Type B pancreatic cell (in vitro differentiated cells): ENCODE measurements at places on chromosomes 5 and 9. TPM values are rescaled to one million over a fixed set of nuclear protein-coding genes. Genes with fewer than 3 reads are reported as not detected.
A peak's percentile ranks its signal among the peaks of the same experiment; 100 is the strongest.

- H3K36me3 ChIP-seq, result peaks cover 12% of the 10 kb centered on the region
- H3K4me3 ChIP-seq, result peak overlapping the region; percentile 79
- DNase-seq, result peak; percentile 75
- peaks cover 57% of the 10 kb centered on the region for H3K4me1 ChIP-seq
Measured at GRCh38 chr9:16828340-16829281, 41.9 kb downstream of the BNC2 start.

GRCh38 chr9:90307891-90308290 lies 334.7 kb downstream of the DIRAS2 start:
- H3K36me3 ChIP-seq, result no peaks in the 10 kb centered on the region
- no peak for DNase-seq
- no peaks in the 10 kb centered on the region for H3K27me3 ChIP-seq
- no peak overlapping the region for H3K4me3 ChIP-seq

- H3K4me1 ChIP-seq, result peaks cover 11% of the 10 kb centered on the region
- peaks cover 3% of the 10 kb centered on the region for H3K27me3 ChIP-seq
- H3K27ac ChIP-seq, result no peak overlapping the region
- no peak for DNase-seq
- H3K36me3 ChIP-seq, result no peaks in the 10 kb centered on the region
Measured at GRCh38 chr9:21549890-21550289, 67.8 kb upstream of the IFNE start.

DNA sequence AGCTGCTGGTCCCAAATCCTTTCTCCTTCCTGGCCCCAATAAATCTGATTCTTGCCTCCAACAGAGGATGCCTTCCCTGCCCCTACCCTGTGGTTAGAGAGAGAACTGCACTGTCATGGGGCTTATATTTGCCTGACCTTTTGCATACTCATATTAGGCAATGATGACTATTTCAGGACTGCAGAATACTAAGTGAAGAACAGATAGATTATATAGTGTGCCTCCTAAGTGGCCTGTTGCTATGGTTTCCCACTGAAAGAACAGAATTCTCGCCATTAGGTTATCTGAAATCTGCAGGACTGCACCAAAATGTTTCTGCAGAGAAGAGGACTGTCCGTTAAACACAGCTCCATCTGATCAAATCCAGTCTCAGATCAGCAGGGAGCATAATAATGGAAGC lies 87.3 kb upstream of the CCNG1 start:
- DNase-seq, result no peak
- H3K4me3 ChIP-seq, result no peak overlapping the region
- no peaks in the 10 kb centered on the region for H3K36me3 ChIP-seq
- H3K4me1 ChIP-seq, result no peaks in the 10 kb centered on the region

GRCh38 chr5:31983851-31984250 lies 190.3 kb downstream of the GOLPH3 start:
- H3K27me3 ChIP-seq, result no peaks in the 10 kb centered on the region
- H3K27ac ChIP-seq, result no peak overlapping the region
- H3K36me3 ChIP-seq, result peaks cover 4% of the 10 kb centered on the region

GRCh38 chr9:113499876-113500497 lies 36.5 kb downstream of the RGS3 start:
- H3K4me1 ChIP-seq, result peaks cover 27% of the 10 kb centered on the region
- peaks cover 3% of the 10 kb centered on the region for H3K36me3 ChIP-seq
- DNase-seq, result no peak
- no peak overlapping the region for H3K27ac ChIP-seq
- no peak overlapping the region for H3K4me3 ChIP-seq

GRCh38 chr5:73454379-73455036 lies 5.9 kb upstream of the FOXD1 start:
- no peak for DNase-seq
- no peak overlapping the region for H3K27ac ChIP-seq
- peaks cover 73% of the 10 kb centered on the region for H3K27me3 ChIP-seq
- no peaks in the 10 kb centered on the region for H3K36me3 ChIP-seq

DNA sequence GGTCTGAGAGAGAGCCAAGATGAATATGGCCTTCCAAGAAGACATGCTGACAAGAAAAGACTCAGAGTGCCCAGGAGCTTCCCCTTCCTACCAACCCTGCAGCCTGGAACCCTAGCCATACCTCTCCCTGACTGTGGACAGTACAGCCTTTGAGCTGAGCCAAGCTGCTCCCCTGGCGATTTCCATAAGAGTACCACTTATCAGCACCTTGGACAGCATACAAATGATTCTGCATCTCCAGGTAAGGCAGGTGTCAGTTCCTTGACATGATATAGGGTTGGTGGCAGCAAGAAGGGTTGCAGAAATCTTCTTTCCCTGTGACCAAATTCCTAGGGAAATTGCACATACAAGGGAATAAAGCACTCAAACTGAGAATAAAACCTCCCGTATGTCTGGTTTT lies 58.3 kb downstream of the MFAP3 start:
- peaks cover 30% of the 10 kb centered on the region for H3K27me3 ChIP-seq
- DNase-seq, result no peak
- no peaks in the 10 kb centered on the region for H3K36me3 ChIP-seq
- H3K4me1 ChIP-seq, result peaks cover 4% of the 10 kb centered on the region
- no peak overlapping the region for H3K27ac ChIP-seq

GRCh38 chr9:81473206-81473605 lies 216.1 kb downstream of the TLE1 start:
- DNase-seq, result no peak
- H3K4me1 ChIP-seq, result no peaks in the 10 kb centered on the region
- no peaks in the 10 kb centered on the region for H3K36me3 ChIP-seq

- no peak for DNase-seq
- H3K4me1 ChIP-seq, result peaks cover 22% of the 10 kb centered on the region
- no peaks in the 10 kb centered on the region for H3K36me3 ChIP-seq
- no peak overlapping the region for H3K4me3 ChIP-seq
- no peaks in the 10 kb centered on the region for H3K27me3 ChIP-seq
- H3K27ac ChIP-seq, result no peak overlapping the region
Measured at GRCh38 chr5:68033029-68033428, 182.5 kb upstream of the PIK3R1 start.

- H3K36me3 ChIP-seq, result no peaks in the 10 kb centered on the region
- no peaks in the 10 kb centered on the region for H3K27me3 ChIP-seq
- no peak for DNase-seq
- peaks cover 18% of the 10 kb centered on the region for H3K4me1 ChIP-seq
- H3K27ac ChIP-seq, result no peak overlapping the region
Measured at GRCh38 chr9:18190671-18191374, 283.1 kb upstream of the ADAMTSL1 start.

DNA sequence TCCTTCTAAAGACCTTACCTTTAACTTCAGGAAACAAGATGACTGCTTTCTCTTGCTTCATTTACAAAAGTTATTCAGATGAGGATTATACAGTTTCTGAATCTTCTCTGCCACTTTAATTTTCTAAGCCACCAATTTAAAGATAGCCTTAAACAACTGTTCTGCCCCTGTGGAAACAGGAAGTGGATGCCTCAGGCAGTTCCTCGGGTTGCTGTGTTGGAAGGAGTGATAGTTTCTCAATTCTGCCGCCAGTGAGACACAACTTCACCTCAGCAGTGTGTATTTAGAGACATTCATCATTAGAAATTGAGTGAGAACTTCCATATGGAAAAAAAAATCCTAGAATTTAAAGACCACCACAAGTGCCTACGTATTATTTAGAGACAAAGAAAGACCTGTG lies 475.1 kb upstream of the WWC1 start:
- H3K4me1 ChIP-seq, result peaks cover 54% of the 10 kb centered on the region
- no peak overlapping the region for H3K4me3 ChIP-seq
- no peak overlapping the region for H3K27ac ChIP-seq
- DNase-seq, result no peak
- H3K27me3 ChIP-seq, result peaks cover 4% of the 10 kb centered on the region

- H3K27ac ChIP-seq, result no peak overlapping the region
- no peaks in the 10 kb centered on the region for H3K27me3 ChIP-seq
- peaks cover 18% of the 10 kb centered on the region for H3K4me1 ChIP-seq
- peaks cover 4% of the 10 kb centered on the region for H3K36me3 ChIP-seq
- no peak overlapping the region for H3K4me3 ChIP-seq
- DNase-seq, result no peak
Measured at GRCh38 chr9:88373045-88373444, 15.2 kb upstream of the SPIN1 start.

- H3K27ac ChIP-seq, result peak overlapping the region; percentile 92
- H3K4me1 ChIP-seq, result peaks cover 28% of the 10 kb centered on the region
- no peak overlapping the region for H3K4me3 ChIP-seq
- no peak for DNase-seq
- H3K36me3 ChIP-seq, result no peaks in the 10 kb centered on the region
- H3K27me3 ChIP-seq, result no peaks in the 10 kb centered on the region
Measured at GRCh38 chr9:136572003-136572827, 26.4 kb upstream of the NOTCH1 start.

DNA sequence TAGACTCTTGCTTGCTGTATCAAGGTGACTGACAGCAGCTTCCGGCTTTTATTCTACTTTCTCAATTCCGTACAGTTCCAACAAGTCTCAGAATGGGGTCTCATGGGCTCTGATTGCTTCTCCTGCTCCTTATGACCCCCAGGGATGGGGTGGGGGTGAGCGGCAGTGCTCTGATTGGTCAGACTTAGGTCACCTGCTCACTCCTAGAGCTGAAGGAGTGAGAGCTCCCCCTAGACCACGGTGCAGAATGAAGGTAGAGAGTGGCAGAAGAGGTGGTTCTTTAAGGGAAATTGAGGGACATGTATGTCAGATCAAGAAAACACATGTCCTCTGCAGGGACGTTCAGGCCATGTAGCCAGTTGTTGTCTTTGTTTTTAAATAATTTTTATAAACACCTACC lies 115.2 kb downstream of the C9orf152 start:
- peaks cover 22% of the 10 kb centered on the region for H3K4me1 ChIP-seq
- no peak overlapping the region for H3K27ac ChIP-seq
- no peak for DNase-seq

DNA sequence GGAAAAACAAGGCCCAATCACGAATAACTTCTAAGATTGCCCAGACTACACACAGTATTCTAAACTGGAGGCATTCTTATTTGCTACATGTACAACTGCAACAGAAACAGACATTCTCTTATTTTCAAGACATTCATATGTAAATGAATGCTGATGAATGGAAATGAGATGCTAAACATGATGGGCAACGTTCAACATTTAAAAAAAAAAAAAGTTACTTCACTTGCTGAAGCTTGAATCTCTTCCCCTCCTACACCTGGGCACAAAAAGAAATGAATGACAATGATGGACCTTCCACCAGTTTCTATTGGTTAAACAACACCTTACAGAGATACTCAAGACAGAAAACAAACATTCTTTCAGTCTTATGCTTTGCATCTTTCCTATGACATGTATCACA lies 160.5 kb downstream of the BNC2 start:
- peaks cover 52% of the 10 kb centered on the region for H3K4me1 ChIP-seq
- H3K36me3 ChIP-seq, result peaks cover 3% of the 10 kb centered on the region
- peaks cover 10% of the 10 kb centered on the region for H3K27me3 ChIP-seq
- DNase-seq, result no peak
- no peak overlapping the region for H3K4me3 ChIP-seq
- H3K27ac ChIP-seq, result no peak overlapping the region

- no peaks in the 10 kb centered on the region for H3K36me3 ChIP-seq
- DNase-seq, result no peak
- H3K27me3 ChIP-seq, result peaks cover 11% of the 10 kb centered on the region
- no peaks in the 10 kb centered on the region for H3K4me1 ChIP-seq
- peak overlapping the region; percentile 47 for H3K27ac ChIP-seq
Measured at GRCh38 chr5:61673007-61673735, 341.1 kb downstream of the ZSWIM6 start.

GRCh38 chr5:168747987-168748777 lies 169.0 kb upstream of the PANK3 start:
- peaks cover 39% of the 10 kb centered on the region for H3K36me3 ChIP-seq
- H3K27ac ChIP-seq, result no peak overlapping the region
- no peak for DNase-seq
- H3K27me3 ChIP-seq, result peaks cover 35% of the 10 kb centered on the region
- no peak overlapping the region for H3K4me3 ChIP-seq

GRCh38 chr5:84729326-84729725 lies 344.6 kb upstream of the EDIL3 start:
- H3K27me3 ChIP-seq, result no peaks in the 10 kb centered on the region
- H3K4me3 ChIP-seq, result no peak overlapping the region
- H3K27ac ChIP-seq, result no peak overlapping the region
- no peak for DNase-seq
- no peaks in the 10 kb centered on the region for H3K36me3 ChIP-seq

DNA sequence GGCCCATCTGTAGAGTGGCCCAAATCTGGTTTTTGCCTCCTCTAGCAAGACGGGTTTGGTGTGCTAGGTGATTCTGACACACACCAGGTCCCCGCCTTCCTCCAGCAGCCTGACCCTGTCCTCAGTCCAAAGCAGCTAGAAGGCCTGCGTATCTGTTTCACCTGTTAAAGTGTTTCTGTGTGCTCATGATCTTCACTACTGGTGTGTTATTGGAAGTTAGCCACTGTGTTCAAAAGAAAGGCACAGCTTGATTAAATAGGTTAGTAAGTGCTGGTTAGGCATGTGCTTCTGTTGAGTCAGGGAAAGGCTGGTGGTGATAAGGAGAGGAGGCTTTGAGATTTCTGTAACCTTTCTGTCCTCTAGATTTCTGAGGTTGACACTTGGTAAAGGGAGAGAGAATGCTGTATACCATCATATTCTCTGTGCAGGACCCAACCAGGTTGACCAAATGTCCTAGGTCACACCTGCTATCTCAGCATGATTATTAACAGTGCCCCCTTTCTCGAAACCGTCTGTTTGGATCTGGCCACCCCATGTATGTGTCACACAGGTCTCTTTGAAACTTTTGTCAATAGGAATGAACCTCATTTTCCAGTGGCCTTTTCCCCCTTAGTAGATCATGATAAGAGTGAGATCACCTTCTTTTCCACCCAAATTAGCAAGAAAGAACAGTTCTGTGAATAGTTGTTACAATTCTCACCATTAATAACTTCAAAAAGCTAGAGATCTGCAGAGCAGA lies 58.8 kb downstream of the ARHGAP26 start:
- no peak for DNase-seq
- H3K27me3 ChIP-seq, result no peaks in the 10 kb centered on the region
- no peaks in the 10 kb centered on the region for H3K36me3 ChIP-seq
- no peak overlapping the region for H3K4me3 ChIP-seq
- H3K27ac ChIP-seq, result no peak overlapping the region

DNA sequence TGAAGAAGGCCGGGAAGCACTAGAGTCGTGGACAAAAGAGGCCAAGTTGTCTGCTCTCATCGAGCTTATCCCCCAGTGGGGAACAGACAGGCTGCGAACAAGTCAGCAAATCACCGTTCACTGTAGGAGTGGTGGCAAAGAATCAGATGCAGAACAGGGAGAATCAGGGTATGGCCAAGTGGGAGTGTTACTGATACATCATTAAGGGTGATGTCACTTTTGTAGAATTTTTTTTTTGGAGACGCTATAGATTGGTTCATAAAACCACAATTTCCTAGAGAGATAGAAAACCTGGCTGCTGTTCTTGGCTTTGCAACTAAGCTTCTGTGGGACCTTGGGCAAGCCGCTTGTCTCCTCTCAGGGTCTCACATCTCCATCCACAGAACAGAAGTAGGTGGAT lies 21.3 kb downstream of the SPRY4 start:
- no peak overlapping the region for H3K4me3 ChIP-seq
- no peak overlapping the region for H3K27ac ChIP-seq
- no peaks in the 10 kb centered on the region for H3K36me3 ChIP-seq
- no peaks in the 10 kb centered on the region for H3K27me3 ChIP-seq
- H3K4me1 ChIP-seq, result peaks cover 48% of the 10 kb centered on the region
- no peak for DNase-seq

AFAP1L1 gene
- total RNA-seq, result 6.4 and 12.1 TPM in 2 replicates

BAAT gene
- 0.48 and 0.53 TPM in 2 replicates for total RNA-seq

MELK gene
- 19.8 and 35.8 TPM in 2 replicates for total RNA-seq

C9orf50 gene
- total RNA-seq, result not detected in 2 replicates

CERCAM gene
- 47.3 and 60.8 TPM in 2 replicates for total RNA-seq

CCL27 gene
- total RNA-seq, result 0.43 and 1.1 TPM in 2 replicates

PKD2L2 gene
- not detected in 2 replicates for total RNA-seq

SLC6A19 gene
- total RNA-seq, result 12.6 and 22.2 TPM in 2 replicates

EPB41L4A gene
- 27.2 and 41.8 TPM in 2 replicates for total RNA-seq

ENG gene
- total RNA-seq, result 0.86 and 1.6 TPM in 2 replicates

NXNL2 gene
- 0.58 and 1.8 TPM in 2 replicates for total RNA-seq

PCSK1 gene
- total RNA-seq, result 13.6 and 49.2 TPM in 2 replicates

GNAQ gene
- total RNA-seq, result 46.7 and 52.1 TPM in 2 replicates

CTSV gene
- 6.7 and 11.3 TPM in 2 replicates for total RNA-seq

SPRY4 gene
- 16.1 and 20.7 TPM in 2 replicates for total RNA-seq
